ENCODE measurements at places on chromosomes 6 and 20.

DNA sequence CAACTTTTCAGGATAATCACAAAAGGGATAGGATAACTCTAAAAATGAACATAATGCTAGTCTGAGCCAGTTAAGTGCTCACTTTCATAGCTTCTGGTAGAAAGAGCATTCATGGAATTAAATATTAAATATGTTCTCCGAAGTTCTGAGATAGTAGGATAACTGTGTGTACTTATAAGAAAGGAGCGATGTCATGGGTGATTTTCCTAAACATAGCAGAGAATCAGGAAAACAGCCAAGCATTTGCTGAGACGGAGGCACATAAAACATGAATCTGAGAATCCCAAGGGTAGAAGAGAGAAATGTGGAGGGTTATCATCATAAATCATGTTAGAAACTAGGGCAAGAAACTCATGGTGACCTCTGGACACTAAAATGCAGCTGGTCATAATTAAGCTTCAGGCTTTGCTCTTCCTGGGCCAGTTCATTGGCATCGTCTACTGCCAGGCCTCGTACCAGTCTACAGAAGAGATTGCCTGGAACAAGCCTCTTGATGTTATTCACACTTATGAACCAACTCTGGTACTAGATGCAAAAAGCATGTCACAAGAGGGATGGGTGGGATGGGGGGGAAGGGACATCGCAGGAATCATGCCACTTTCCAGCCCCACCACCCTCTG lies 436.6 kb downstream of the PRKN start:
- DNase-seq = no peak

DNA sequence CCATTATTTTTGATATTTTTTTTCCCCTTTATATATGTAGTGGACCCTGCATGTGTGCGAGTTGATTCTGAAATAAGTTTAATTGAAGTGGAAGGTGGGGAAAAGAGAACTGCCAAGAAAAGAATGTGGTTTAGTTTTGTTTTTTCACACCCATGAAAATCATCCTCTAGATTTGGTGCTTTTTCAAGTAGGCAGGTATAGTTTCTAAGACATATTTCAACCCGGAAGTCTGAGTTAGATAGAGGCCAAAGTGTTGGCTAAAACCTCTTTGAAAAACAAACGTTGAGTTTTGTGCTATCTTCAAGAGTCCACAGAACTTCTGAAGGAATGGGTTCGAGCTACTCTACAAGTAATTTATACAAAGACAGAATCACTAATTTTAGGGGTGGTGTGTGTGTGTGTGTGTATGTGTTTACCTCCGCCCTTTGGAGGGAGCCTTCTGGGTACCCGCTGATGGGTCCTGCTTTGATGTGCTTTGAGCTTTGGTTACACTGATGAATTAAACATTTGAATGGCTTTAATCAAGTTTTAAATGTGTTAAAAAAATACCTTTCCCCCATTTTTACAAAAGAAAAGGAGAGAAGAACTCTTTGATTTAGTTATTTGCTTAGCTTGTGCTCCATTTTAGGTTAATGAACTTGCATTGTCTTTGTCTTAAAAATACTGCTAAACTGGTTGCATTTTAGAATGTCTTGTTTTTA lies 2.5 kb downstream of the RREB1 start:
- DNase-seq = peak; percentile 46

GRCh38 chr6:43890197-43891062 lies 120.4 kb downstream of the VEGFA start:
- DNase-seq = no peak

GRCh38 chr20:46717818-46718541 lies 8.5 kb downstream of the SLC2A10 start:
- no peak for DNase-seq

GRCh38 chr6:90678049-90678779 lies 91.3 kb upstream of the MAP3K7 start:
- no peak for DNase-seq

- DNase-seq = no peak
Measured at GRCh38 chr20:37393863-37394542, 48.1 kb downstream of the SRC start.

GRCh38 chr6:22194188-22194921 lies 102.5 kb downstream of the PRL start:
- peak; percentile 43 for DNase-seq

DNA sequence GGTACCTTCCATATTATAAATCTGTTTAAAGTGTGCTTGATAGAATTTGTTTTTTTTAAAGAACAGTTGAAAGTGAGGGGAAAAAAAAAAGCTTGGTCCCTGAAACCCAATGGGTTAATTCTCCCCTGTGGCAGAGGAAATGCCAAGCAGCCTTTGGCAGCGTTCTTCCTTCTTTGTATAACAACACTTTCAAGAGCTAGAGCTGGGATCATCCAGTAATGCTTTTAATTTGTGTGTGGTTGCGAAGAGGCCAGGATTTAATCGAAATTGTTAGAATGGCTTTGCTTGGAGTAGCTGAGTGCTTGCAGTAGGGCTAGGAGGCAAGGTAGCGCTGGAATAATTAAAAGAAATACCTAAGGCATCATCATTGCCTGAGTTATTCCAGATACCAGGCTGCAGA lies 692.0 kb downstream of the DHX35 start:
- no peak for DNase-seq

GRCh38 chr6:98560418-98560817 lies 274.0 kb upstream of the POU3F2 start:
- DNase-seq = no peak

GRCh38 chr6:126888727-126889725 lies 229.4 kb upstream of the RSPO3 start:
- DNase-seq = no peak

GRCh38 chr6:90490030-90490716 lies 96.7 kb downstream of the MAP3K7 start:
- no peak for DNase-seq

DNA sequence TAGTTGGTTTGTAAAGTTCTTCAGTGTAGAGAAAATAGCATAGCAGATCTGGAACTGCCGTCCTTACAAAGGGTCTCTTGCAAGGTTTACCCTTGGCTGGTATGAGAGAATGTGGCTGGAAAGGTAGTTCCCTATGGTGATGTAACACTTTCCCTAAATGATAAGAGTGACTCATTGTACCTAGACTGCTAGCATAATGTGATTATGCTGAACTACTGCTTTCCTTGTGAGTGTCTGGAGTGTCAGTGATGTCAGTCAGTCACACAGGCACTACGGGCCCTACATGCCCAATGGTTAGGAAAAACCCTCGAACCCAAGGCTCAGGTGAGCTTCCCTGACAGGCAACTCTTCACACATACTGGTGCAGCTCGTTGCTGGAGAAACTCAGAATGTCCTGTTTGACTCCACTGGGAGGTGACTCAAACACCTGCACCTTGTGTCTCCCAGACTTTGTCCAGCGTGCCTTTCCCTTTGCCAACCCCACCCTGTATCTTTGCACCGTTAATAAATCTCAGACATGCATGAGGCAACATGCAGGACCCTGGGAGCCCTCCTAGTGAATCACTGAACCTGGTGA lies 28.4 kb upstream of the LY86 start:
- DNase-seq = no peak

GRCh38 chr6:35496841-35497570 lies at the start of gene TEAD3:
Gene TEAD3 (minus strand): TSS chr6:35497079.
- DNase-seq = peak; percentile 31

- no peak for DNase-seq
Measured at GRCh38 chr20:40325006-40325568, 363.9 kb downstream of the MAFB start.

GRCh38 chr6:1379017-1379787 lies 10.2 kb upstream of the FOXF2 start:
- no peak for DNase-seq

- no peak for DNase-seq
Measured at GRCh38 chr6:134590449-134590848, 272.5 kb upstream of the SGK1 start.

DNA sequence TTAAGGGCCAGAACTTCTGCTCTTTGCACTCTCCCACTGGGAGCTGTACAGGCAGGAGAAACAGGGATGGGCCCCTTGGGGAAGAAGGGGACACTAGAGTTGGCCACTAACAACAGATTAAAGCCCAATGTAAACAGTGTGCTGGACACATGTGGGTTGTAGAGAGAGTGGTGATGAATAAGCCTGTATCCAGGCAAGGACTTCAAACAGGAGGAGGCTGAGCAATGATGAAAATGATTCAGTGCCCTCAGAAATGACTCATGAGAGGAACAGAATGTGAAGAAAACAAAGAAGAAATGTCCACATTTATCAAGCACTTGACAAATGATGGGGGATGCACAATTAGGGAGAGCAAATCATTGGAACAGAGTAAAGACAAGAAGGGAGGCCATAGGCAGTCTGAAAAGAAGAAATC lies 242.3 kb downstream of the TBX18 start:
- no peak for DNase-seq

DNA sequence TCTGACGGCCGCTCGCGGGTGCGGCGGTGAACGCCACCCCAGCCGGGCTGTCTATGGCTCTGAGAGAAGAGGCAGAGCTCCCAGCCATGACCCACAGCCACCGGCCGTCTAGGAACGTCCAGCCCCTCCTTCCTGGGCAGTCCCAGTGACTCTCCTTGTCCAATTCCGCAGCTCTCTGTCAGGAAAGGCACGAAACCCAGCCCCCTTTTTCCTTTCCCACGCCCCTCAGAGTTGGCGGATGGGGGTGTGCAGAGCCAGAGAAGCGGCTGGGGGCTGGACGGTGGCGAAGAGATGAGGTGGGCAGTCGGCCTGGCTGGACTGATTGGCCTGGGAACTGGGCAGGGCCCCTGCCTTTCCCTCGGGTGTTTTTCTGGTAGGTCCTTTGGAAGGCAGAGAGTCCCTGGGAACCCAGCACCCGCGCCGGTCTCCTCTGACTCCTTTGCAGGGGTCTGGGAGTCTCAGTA lies 1.5 kb downstream of the EBF4 start:
- no peak for DNase-seq

- no peak for DNase-seq
Measured at GRCh38 chr6:106614166-106614565, 15.1 kb downstream of the RTN4IP1 start.

GRCh38 chr6:149815788-149816187 lies 48.4 kb downstream of the LRP11 start:
- DNase-seq = peak; percentile 24

DNA sequence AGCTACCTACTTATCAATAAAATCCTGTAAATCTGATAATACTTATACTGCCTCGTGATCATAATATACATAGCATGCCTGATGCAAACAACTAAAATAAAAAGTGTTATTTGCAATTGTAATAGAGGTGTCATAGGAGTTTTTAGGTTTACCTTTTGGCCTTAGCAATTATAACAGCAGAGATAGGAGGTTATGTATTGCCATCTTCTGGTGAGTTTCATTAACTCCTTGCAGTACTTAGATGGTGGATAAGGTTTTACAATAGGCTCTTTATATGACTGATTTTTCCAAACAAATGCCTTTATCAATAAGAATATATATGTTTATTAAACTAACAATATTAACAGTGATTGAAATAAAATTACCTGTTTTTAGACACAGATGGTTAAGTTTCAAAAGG lies 27.8 kb upstream of the MYCT1 start:
- DNase-seq = peak; percentile 37

DNA sequence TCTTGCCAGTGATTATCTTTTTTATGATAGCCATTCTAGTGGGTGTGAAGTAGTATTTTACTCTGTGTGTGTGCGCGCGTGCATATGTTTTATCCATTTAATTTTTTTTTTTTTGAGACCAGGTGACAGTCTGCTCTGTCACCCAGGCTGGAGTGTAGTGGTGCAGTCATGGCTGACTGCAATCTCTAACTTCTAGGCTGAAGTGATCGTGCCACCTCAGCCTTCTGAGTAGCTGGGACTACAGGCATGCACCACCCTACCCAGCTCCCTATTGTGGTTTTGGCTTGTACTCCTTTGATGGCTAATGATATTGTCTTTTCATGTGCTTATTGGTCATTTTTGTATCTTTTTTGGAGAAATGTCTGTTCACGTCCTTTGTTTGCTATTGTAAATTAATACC lies 33.3 kb downstream of the ITCH start:
- no peak for DNase-seq

DNA sequence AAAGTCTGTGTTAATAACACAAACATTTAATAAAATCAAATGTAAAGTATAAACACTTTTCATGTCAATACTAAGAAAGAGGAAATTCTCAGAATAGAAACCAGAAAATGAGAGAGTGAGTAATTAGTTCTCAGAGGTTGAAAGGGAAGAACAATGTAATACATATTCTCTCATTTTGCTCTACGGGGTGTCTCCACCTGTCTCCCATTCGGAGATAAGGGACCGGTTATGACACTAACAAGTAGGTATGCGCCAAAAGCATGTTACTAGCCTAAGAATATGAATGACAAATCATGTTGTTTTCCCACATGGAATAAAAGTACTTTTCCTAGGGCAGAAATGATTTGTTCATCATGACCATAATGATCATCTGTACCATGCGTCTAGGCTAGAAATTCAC lies 35.6 kb upstream of the PRELID3B start:
- DNase-seq = no peak

DNA sequence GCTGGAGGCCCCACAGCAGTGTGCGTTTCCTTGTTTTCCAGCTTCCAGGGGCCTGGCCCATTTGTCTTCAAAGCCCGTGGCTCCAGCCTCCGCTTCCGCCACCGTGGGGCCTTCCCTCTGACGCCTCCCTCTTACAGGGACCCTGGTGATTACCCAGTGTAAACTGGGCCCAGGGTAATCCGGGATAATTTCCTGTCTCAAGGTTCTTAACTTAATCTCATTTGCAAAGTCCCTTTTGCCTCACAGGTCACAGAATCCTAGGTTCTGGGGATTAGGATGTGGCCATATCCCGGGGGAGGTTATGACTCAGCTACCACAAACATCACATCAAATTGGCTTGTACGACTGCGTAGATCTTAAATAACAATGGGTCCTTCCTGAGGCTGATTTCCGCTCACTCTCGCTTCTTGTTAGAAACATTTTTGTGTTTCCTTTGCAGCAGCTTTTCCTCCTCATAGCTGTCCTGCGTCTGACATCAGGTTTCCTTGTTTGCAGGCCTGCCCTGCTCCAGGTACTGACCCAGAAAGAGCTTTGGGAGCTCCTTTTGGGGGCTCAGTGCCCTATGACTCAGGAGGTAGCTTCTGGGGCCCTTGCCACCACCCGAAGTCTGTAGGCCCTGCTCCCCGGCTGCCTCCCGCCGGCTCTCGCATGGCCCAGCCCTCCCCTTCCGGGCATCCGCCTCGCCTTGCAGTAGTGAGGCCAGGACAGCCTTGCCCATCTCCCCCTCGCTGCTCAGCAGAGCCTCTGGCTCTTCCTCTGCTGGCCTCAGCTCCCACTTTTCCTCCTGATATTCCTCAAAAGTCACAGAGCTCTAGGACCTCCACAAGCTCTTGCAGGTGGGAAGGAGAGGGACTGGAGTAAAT lies 100.5 kb downstream of the ERMARD start:
- no peak for DNase-seq

DNA sequence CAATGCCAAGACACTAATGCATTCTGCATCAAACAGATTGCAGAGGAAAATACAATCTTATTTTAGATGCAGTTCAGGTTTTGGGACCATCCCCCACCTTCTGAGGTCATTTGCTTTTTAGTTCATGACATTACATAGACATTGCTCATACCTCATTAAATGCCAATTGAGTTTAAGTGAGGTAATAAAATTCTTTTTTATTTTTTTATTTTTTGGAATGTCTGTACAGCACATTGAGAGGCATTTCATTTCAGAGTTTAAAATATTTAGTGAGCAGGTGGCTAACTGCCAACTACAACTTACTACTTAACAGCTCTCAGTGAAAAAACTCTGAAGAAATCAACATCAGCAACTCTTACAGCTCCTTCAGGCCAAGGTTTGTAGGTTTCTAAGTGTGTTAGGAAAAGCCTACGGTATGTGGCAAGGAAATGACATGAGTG lies 482.2 kb upstream of the RNF217 start:
- DNase-seq = no peak

Data from GM12865 (cell line).